ENCODE measurements at places on chromosomes 6 and 20. TPM values are rescaled to one million over a fixed set of nuclear protein-coding genes. Genes with fewer than 3 reads are reported as not detected.
A peak's percentile ranks its signal among the peaks of the same experiment; 100 is the strongest.

- no peak for DNase-seq
Measured at GRCh38 chr20:15061955-15062354, 724.5 kb upstream of the FLRT3 start.

BACH2 gene
- 65.4 TPM for total RNA-seq

DNA sequence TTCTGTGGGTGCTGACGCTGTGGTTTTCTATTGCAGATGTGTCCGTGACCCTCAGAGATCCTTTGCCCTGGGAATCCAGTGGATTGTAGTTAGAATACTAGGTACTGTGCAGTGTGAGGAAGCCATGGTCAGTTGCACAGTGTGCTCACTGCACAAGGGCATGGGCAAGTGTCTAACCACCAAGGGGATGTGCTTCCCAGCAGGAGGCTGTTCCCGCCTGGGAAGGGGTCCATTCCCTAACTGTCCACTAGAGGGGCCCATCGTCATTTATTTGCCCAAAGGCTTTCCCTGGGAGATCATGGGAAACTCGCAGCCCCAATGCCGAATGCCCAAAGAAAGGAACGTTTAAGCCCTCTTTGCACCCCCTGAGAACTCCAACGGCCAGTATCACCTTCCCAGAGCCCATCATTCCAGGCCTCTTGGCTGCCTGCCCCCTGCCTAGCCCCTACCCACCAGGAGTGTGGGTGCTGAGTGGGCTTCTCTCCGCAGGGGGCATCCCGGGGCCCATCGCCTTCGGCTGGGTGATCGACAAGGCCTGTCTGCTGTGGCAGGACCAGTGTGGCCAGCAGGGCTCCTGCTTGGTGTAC, 26.2 kb downstream of the SLCO4A1 start:
- peak; percentile 56 for DNase-seq

- DNase-seq = no peak
Measured at GRCh38 chr6:36336208-36336710, 429 bp downstream of the BNIP5 start.

DNA sequence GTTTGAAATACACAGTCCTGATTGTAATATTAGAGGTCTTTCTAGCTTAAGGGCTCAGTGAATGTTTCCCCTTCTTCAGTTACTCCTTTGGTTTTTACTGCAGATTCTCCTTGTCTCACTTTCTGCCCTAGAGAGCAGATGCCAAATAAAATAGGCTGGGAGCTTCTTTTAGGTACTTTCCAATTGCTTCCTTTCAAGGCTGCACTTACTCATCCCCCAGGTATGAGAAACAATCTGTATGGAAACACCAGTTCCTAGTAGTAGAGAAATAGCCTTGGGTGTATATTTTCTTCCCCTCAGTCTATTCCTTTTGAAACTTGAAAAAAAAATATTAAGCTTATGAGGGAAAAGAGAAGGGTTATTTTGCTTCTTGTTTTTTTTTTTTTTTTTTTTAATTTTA, 139.7 kb downstream of the PAK5 start:
- no peak for DNase-seq

- peak; percentile 69 for DNase-seq
Measured at GRCh38 chr6:134436281-134436815, 118.4 kb upstream of the SGK1 start.

- DNase-seq = no peak
Measured at GRCh38 chr6:163729127-163729872, 314.8 kb downstream of the QKI start.

CLPSL1 gene
- total RNA-seq = not detected

MYCT1 gene
- total RNA-seq = 4.7 TPM

- DNase-seq = no peak
Measured at GRCh38 chr6:12911427-12911826, 194.9 kb downstream of the PHACTR1 start.

- no peak for DNase-seq
Measured at GRCh38 chr6:135149376-135149775, 31.7 kb upstream of the MYB start.

DNA sequence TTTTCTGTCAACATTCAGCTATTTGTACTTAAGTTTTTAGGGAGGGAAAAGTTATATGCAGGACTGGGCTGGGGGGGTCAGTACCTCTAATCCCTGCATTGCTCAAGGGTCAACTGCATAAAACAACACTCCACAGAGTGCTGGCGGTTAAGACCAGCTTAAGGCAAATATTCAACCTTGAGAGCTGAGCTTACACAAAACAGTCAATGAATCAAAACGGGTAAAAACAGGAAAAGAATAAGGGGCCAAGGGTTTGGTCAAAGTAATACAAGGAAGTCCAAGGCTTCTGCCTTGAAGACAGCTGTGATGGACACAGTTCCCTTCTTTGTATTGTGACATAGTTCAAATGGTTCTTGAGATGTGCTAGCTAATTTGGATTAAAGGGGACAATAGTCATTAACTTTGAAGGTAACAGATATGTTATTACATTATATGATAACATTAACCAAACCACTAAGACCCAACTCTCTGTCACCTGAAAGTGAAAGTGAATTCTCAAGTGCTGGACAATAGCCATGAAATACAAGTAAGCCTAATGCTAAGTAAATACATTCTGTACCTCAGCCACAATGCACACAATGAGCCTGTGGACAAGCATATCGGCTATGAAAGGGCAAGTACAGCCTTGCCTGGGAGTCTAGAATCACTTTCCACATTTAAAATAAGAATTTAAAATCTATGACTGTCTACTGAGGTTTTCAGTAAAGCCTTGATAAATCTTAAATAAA, 106.8 kb downstream of the PDE10A start:
- DNase-seq = no peak
